ENCODE measurements at places on chromosomes 12 and 14. TPM values are rescaled to one million over a fixed set of nuclear protein-coding genes. Genes with fewer than 3 reads are reported as not detected.

The EID3 gene
- total RNA-seq, result 5.4 TPM

The KRT73 gene
- total RNA-seq, result not detected

The REM2 gene
- 0.23 TPM for total RNA-seq

The GNB3 gene
- total RNA-seq, result 1.5 TPM

The CSRP2 gene
- total RNA-seq, result 20.3 TPM

The PIANP gene
- total RNA-seq, result 0.96 TPM
